ENCODE measurements at places on chromosomes 7 and 10. TPM values are rescaled to one million over a fixed set of nuclear protein-coding genes. Genes with fewer than 3 reads are reported as not detected.

Gene DPCD
- total RNA-seq = 29.6 TPM

Gene UNCX
- 2.4 TPM for total RNA-seq

Gene SH2D4B
- 0.09 TPM for total RNA-seq

Gene TSPAN33
- 16.7 TPM for total RNA-seq

Gene NPC1L1
- total RNA-seq = 0.18 TPM

Gene HSPA14
- 24.2 TPM for total RNA-seq

Gene CDK5
- total RNA-seq = 38.9 TPM

Gene TMEM213
- total RNA-seq = not detected

Gene MRPS16
- 105 TPM for total RNA-seq

Gene CDCA7L
- total RNA-seq = 84.7 TPM

Gene CEP55
- 30.7 TPM for total RNA-seq

Measured in neural crest cell (in vitro differentiated cells).